ENCODE measurements at places on chromosomes 4 and X.

DNA sequence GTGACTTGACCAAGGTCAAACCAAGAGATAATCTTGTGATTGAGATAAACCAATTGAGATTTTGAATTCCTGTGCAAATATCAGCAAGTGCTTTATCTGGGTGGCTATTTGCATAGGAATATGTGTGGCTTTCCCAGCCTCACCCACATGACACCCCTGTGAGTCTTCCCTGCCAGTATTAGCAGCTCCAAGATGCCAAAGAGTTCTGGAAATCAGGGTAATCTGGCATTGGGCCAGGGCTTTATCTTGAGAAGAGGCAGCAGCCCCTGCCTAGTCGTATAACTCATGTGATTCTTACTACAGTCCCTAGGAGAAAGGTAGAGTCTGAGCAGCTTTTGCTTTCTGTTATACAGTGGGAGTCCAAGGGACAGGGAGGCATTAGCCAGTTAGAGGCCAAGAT, 87.7 kb downstream of the RLIM start:
- no peak for ATAC-seq

GRCh38 chrX:57447856-57448255, 144.0 kb upstream of the ZXDB start:
- ATAC-seq: no peak

DNA sequence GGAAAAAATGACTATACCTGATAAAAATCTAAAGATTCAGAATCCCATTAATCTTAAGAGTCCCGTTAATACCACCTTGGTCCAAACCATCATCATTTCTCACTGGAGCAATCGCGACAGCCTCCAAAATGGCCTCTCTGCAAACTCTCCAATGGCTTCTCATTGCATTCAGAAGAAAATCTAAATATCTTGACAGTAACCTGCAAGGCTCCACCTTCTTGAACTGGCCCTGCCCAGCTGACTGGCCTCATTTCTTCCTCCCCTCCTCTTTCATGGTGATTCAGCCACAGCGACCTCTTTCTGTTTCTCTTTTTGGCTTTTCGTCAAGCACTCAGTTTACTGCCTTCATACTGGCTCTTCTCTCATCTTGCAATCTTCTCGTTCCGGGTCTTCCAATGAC, 56.2 kb upstream of the GPRIN3 start:
- ATAC-seq: no peak

DNA sequence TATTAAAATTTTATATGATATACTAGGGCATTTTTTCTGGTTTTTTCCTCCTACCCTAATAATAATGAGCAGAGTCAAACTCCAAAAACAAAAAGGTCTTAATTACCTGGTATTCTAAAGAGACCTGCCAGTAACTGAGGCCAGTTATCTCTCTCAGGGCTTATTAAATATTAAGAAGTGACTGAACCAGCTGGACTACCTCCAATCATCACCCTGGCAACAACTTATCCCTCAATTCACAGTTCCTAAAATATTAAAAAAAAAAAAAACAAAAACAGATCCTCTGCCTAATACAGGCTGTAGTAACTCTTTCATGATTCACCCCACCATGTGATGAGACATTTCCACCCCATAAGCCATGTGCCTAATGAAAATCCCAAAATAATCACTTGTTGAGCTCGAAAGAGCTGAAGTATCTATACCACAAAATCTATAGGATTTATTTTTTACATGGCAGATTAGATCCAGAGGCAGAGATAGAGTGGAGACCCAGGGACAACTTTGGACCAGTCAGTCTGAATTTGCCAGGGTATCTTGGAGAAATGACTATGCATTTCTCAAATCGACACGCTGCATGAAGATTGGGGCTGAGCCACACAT, 698.0 kb downstream of the FAT4 start:
- no peak for ATAC-seq

DNA sequence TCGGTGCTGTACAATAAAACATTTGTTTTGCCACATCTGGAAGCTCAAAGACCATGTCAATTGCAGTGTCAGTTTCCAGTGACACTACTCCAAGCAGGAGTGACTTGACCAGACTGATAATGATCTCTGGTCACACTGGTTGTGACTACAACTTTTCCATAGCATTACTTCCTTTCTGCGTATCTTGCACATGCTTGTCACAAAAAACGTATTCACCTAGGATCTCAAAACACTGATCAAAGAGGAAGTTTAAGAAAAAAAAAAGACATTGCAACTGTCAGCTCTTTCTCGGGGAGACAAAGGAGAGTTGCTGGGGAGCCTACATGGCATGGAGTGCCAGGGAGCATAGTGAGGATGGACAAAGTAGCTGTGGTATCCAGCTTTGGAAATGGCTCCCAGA, 60.6 kb downstream of the OPHN1 start:
- ATAC-seq: no peak

DNA sequence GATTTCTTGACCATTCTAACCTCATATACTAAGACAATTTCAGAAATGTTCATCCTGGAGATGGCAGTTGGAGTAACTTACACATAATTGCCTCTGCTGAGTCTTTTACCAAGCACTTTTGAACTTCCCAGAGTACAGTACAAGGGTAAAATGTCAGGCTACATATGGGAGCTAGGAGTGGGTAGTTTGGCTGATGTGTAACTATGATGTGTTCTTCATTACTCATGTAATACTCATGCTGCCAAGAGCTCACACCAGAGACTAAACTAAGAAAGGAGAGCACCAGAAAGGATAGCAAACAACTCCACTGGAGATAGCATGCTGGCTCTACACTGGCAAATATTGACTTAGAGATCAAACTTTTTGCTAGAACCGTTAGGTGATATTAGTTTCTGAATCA, 194.0 kb downstream of the PDGFRA start:
- ATAC-seq: no peak

GRCh38 chr4:138910914-138911336, 104.7 kb upstream of the NOCT start:
- peak; percentile 93 for ATAC-seq

DNA sequence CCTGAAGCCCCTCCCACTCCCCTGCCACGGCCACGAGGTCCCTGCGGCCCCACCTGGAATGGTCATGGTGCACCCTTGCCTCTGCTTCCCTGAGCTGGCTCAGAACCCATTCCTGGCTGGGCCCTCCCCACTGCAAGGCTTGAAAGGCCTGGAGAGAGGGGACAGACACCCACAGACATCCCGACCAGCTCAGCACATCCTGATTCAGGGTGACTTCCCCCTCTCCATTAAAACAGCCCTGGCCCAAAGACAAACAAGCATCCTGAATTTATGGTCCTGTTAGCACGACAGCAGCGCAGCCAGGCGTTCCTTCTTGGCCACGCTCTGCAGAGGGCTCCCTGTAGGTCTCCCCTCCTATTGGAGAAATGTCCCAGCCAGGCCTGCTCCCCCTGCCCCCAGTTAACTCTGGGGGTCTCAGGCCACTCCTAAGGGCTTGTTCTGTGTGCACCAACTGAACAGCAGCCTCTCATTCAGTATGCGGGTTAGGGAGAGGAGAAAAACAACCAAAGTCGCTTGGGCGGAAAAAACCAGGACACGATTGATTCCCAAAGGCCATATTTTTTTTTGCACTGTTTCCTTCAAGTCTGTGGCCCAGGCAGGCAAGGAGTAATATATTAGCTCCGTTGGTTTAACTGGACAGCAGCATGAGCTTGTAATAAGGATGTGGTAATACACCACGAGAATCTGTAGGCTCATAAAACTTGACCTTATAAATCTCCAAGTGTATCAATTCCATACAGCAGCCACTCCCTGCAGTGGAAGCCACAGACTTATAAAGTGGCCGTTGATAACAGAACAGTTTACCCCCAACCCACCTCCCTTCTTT, 106.7 kb upstream of the MSX1 start:
- ATAC-seq: no peak

DNA sequence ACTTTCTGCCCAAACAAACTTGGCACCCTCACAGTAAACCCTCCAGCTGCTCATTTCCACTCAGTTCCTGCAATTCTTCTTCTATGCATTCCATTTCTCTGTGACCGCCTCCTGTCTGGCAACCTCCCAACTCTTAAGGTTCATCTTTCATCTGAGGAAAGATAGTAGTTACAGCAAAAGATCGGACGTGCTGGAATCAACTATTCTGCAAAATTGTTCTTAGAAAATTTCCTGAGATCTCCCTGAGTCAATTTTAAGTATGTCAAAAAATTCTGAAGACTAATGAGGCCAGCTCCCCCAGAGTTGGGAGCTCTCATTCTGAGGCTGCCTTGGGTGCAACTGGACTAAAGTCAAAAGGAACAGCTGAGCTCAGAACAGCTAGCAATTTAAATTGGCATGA, 1026.0 kb downstream of the ADGRL3 start:
- no peak for ATAC-seq

GRCh38 chrX:38831949-38832348, 30.7 kb downstream of the MID1IP1 start:
- ATAC-seq: no peak

- ATAC-seq: peak; percentile 62
Measured at GRCh38 chr4:7101692-7102515, 34.0 kb upstream of the GRPEL1 start.

DNA sequence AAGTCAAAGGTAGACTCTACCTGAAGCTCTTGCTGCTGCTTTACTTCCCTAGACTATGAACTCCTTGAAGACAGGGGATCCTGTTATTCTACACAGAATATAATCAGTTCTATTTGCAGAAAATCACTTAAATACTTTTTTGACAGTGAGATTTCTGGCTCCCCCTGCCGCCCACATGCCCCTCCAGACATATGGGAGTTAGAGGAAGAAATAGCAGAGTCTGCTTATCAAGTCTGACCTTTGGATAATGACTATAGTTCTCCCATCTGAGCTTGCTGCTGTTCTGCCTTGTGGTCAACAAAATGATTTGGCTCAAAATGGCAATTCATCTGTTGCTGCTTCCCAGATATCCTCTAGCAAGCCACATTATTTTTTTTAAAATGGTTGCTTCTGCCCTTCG, 101.1 kb downstream of the ENOX2 start:
- ATAC-seq: no peak

DNA sequence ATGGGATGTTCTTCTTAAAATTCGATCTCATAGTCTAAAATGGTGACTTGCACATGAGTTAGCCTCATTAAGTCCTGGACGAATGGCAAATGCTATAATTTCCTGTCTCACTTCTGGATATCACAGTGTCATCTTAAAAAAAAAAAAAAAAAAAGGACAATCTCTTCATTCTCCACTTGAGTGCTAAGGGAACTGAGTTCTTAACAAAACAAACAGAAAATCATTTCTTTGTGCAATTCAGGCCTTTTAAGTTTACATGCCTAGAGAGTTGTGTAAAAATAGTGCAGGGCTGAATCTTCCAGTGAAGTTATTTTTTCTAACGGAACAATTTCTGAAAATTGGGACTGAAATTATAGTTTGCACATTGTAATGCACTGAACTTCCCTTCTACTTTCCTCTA, 122.8 kb upstream of the FAT1 start:
- ATAC-seq: no peak

Measured in gastroesophageal sphincter (tissue), 4 donors.